Left lung (tissue), 14 donors: ENCODE measurements at places on chromosomes 1 and 21. TPM values are rescaled to one million over a fixed set of nuclear protein-coding genes. Genes with fewer than 3 reads are reported as not detected.

GRCh38 chr1:228087771-228088251 lies 5.3 kb downstream of the ARF1 start:
- peaks cover 90% of the 10 kb centered on the region for H3K4me1 ChIP-seq
- DNase-seq = no peak
- no peaks in the 10 kb centered on the region for H3K27me3 ChIP-seq
- no peak overlapping the region for H3K4me3 ChIP-seq
- H3K36me3 ChIP-seq = peaks cover 25% of the 10 kb centered on the region

GRCh38 chr1:20322825-20323612 lies 32.3 kb downstream of the VWA5B1 start:
- H3K36me3 ChIP-seq = no peaks in the 10 kb centered on the region
- no peak for DNase-seq
- H3K4me1 ChIP-seq = no peaks in the 10 kb centered on the region
- peaks cover 64% of the 10 kb centered on the region for H3K27me3 ChIP-seq
- no peak overlapping the region for H3K27ac ChIP-seq

DNA sequence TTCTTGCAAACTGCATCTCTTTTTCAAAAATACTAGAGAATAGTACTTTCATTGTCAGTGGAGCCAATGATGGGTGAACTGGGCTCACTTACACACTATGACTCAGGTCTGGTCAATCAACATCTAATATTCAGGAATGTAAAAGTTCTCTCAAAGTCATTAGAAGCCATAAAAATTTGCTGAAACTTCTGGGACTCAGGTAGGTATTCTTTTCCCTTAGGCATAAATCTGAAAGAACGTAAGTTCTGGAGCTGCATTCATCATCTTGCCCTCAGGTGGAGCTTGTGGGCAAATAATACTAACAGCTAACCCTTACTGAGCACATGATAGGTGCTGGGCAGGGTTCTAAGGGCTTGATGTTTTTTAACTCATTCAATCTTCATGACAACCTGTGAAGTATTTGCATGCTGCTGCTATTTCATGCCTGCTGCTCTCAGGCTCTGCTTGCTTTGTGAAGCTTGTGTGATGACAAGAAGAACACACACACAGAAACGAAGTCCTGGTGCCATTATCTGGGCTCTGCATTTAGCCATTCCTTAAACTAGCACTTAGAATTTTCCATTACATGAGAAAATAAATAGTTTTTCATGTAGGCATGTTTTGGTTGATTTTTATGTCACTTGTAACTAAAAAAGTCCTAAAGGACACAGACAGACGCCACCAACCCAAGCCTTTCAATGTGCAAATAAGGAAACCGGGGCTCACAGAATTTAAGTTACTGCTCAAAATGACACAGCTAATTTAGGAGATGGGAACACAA lies 394.2 kb upstream of the LYPLAL1 start:
- no peak for DNase-seq
- no peak overlapping the region for H3K27ac ChIP-seq
- no peaks in the 10 kb centered on the region for H3K27me3 ChIP-seq
- H3K36me3 ChIP-seq = no peaks in the 10 kb centered on the region
- no peaks in the 10 kb centered on the region for H3K4me1 ChIP-seq
- no peak overlapping the region for H3K4me3 ChIP-seq

SETD4 gene
- 16.6 TPM for total RNA-seq
